ENCODE measurements at places on chromosomes 16 and 17.

DNA sequence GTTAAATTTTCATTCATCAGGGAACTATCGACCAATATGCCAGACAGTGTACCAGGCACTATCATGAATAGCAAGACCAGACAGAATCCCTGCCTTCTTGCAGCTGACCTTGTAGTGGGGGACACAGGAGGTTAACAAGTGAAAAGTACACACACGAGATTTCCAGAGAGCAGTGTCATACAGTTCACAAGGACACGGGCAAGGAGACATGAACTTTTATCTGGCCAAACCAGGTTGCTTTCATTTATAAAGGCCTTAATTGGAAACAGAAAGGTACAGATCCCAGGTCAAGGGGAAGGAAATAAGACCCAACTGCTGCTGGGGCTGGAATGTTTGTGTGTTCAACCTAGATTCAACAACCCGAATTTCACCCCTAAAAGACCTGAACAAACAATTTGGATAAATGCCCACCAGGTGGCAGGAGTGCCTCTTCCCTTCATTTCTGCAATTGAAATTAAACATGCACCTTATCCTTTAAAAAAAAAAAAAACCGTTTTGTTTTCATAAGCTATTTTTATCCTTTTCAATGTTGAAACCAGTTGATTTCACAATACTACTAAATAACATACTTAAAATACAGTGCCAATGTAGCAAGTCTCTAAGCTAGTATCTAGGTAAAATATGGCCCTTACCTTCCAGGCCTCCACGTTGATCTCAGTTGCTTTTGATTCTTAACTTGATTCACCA lies 65.9 kb downstream of the EMP2 start:
- peak; percentile 70 for DNase-seq

GRCh38 chr16:86496262-86496928 lies 13.9 kb upstream of the FOXF1 start:
- no peak for DNase-seq

- DNase-seq, result no peak
These were observed 645 bp downstream of the NLGN2 start for GRCh38 chr17:7408252-7408727.

- DNase-seq, result peak; percentile 55
These were observed 376.3 kb downstream of the CNTNAP4 start for GRCh38 chr16:76653390-76654026.

DNA sequence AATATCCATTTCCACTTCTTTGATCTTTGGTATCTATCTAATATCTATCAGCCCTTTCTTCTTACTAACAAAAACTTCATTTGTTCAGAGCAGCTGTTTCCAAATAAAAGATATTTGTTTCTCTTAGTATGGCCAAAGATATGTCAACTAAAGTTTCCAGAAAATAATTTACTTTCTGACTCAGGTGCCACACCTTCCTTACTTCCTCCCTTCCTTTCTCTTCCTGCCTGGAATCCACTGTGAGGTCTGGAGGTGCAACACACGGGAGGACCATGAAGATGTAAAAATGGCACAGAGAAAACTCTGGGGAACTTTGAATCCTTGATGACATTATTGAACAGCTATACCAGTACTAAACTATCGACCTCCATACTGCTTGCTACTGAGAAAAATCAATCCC lies 14.0 kb downstream of the MED13 start:
- no peak for DNase-seq
